ENCODE measurements at places on chromosomes 12 and 14.

DNA sequence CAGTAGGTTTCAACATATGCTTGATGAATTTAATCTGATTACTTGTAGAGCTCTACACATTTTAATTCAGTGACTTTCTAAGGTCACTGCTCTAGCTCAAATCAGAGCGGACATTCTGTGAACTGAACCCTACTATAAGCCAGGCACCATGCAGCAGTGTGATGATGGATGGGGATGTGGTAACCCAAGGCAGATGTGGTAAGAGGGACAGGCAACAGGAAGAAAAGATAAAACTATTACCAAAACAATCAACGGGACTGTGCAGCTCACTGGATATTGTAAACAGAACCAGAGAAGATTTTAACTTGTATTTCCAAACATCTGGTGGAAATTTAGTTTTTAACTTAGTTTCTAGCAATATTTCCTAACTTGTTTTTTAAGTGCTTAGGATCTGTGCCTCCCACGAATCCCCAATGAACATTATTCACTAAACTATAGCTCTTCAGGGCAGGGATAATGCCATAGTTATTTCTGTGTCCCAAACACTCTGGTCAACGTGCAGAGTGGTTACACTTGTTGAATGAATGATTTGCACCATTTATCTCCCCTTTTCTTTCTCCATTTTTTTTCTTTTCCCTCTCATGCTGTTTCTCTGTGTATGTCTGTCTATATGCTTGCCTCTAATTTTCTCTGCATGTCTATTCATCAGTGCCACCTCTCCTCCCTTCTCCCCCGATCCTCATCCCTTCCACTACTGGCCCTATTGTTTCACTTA lies 3.0 kb downstream of the ERO1A start:
- no peak for DNase-seq

- no peak for DNase-seq
Observed at GRCh38 chr14:33876274-33876673, 74.6 kb downstream of the EGLN3 start.

- no peak for DNase-seq
Observed at GRCh38 chr14:69010648-69011047, 31.5 kb upstream of the ACTN1 start.

DNA sequence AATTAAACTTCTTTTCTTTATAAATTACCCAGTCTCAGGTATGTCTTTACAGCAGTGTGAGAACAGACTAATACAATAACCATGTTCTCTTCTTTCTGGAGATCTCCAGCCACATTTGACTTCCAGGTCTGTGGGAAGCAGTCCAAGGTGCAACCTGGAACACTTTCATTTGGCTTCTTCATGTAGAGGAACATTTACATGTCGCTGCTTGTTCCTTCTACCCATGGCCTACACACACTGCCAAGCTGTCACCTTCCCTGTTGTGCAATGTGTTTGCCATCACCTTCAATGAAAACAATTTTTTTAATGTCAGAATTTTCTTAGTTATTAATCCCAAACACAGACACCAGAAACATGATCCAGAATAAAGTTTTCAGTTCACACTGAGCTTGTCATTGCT lies 104.7 kb downstream of the PRKCH start:
- DNase-seq = no peak

GRCh38 chr12:105740369-105740768 lies 398.4 kb downstream of the NUAK1 start:
- no peak for DNase-seq

DNA sequence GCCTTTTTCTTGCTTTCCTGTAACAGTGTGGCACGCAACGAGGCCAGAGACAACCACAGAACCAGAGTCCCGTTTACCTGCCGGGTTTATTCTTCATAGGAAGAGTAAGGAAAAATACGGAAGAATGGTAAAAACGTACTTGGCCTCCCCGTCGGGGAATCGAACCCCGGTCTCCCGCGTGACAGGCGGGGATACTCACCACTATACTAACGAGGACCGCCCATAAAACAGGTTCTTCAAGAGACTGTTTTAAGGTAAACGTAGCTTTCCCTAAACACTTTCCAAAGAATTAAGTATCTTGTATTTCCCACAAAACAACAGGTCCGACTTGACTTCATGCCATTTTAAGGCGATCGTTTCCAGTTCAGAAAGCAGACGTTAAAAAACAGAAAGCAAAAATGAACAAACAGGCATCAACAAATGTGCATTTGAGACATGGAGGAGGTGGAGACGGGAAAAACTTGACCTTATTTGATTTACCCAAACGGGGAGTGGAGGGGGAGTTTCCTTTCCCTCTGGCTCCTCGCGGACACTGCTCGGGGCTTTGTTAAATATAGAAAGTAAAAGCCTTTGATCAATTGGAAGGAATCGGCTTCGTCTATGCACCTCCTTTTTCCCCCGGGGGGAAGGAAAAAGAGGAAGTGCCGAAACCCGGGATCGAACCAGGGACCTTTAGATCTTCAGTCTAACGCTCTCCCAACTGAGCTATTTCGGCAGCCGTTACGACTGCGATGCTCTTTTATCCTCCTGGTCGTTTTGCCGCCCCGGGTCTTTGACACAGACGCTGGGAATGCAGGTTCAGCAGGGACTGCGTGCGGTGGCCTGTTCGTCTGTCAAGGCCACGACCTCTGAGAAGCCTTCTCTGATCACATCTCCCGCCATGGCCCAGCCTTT lies 13.0 kb upstream of the UBC start:
- no peak for DNase-seq

- DNase-seq = no peak
Observed at GRCh38 chr14:29636870-29637269, 290.8 kb downstream of the PRKD1 start.

DNA sequence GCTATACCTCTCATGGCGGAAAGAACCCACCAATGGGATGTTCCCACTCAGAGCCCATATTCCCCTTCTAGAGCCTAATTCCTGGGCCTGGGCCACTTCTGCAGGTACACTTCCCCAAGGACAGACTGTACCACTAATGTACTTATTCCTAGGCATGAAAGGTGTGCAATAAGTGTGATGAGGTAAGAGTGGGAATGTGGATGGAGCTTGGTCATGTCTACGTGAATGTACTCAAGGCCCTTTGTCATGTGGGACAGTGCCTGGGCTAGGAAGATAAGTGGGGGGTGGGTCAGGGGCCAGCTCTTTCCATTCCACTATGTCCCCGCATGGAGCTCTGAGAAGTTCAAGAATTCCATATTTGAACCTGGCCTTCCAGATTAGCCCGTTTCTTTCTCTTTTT lies 63.4 kb upstream of the FUT8 start:
- no peak for DNase-seq

DNA sequence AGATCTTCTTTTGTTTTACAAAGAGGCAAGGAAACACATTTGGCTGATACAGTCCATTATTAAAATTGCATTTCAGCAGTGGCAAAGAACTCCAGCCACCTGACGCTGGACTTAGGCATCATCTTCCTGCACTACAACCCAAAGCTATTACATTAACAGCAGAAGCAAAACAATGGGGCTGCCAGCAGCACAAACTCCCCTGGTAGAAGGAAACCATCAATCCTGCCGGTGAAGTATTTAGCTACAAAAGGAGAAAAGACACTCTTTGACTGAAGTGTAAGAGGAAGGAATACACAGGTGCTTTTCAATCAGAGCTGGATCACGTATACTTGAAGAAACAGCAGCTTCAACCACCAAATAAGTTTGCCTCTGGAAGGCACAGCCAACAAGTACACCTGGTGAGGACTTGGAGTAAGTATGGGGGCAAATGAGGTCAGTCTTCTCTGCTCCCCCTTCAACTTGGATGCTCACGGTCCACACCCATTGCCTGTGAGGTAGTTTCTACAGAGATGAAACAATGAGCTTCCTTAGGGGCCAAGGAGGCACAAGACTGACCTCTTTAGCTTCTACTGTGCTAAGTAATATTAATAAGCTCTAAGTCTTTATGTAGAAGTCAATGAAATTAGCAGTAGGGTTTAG lies 125.9 kb upstream of the FOXN3 start:
- no peak for DNase-seq

- DNase-seq = no peak
Observed at GRCh38 chr12:11916771-11917170, 154.0 kb upstream of the BCL2L14 start.

DNA sequence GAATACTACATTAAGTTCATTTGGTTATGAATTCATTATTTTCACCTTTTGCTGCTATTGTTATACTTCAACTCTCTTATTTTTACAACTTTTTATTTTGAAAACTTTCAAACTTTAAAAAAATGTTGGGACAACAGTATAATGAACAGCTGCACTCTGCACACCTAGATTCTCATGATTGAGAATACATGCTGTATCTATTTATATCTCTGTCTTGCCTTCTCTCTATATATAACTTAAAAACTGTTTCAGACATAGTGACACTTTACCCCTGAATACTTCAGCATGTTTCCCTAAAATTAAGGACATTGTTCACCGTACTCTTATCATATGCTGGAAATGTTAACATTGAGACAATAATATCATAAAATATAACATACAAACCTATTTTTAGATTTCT lies 237.1 kb downstream of the GPHN start:
- DNase-seq = no peak

Measured in 8988T (cell line).